Naive B cell (primary cell): ENCODE measurements at places on chromosomes 16 and 17. TPM values are rescaled to one million over a fixed set of nuclear protein-coding genes. Genes with fewer than 3 reads are reported as not detected.

DNA sequence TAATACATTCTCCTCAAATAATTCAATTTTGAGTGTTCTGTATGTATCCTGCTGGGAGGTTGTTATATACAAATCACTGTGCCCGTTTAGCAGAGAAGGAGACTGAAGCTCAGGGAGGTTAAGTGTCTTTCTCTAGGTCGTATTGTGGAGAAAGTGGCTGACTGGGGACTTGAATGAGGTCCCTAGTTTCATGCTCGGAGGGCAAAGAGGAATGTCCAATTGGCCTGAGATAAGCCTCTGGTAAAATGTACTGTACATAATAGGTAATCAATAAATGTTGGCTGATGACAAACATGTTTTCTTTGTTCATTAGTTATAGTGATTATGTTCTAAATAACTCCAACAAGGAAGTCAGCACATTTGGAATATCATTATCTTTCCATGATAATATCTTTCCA is 442.6 kb downstream of the UTP18 start:
- H3K27me3 ChIP-seq = peaks cover 13% of the 10 kb centered on the region
- H3K4me3 ChIP-seq = no peak overlapping the region
- no peak overlapping the region for H3K27ac ChIP-seq
- no peaks in the 10 kb centered on the region for H3K36me3 ChIP-seq

- no peak for DNase-seq
- no peaks in the 10 kb centered on the region for H3K27me3 ChIP-seq
- no peaks in the 10 kb centered on the region for H3K36me3 ChIP-seq
- no peaks in the 10 kb centered on the region for H3K4me1 ChIP-seq
- H3K27ac ChIP-seq = no peak overlapping the region
Measured at GRCh38 chr16:13779676-13780075, 140.3 kb upstream of the ERCC4 start.

DNA sequence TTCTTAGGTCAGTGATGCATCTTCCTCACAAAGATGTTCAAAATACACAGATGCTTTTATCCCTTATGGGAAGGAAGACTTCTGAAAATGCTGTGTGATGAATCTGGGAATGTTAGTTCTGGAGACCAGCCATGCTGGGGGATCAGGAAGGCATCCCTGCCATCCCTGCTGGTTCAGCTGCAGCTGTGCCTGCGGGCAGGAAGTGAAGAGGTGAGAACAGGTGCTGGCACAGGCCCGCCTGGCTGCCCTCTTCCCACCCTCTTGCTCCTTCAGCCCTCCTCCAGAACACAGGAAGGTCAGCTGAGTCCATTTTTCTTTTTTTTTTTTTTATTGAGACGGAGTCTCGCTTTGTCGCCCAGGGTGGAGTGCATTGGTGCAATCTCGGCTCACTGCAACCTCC is 15.2 kb downstream of the RAB11FIP3 start:
- no peaks in the 10 kb centered on the region for H3K27me3 ChIP-seq
- no peak overlapping the region for H3K27ac ChIP-seq
- no peak for DNase-seq
- H3K36me3 ChIP-seq = no peaks in the 10 kb centered on the region
- H3K4me3 ChIP-seq = no peak overlapping the region

DNA sequence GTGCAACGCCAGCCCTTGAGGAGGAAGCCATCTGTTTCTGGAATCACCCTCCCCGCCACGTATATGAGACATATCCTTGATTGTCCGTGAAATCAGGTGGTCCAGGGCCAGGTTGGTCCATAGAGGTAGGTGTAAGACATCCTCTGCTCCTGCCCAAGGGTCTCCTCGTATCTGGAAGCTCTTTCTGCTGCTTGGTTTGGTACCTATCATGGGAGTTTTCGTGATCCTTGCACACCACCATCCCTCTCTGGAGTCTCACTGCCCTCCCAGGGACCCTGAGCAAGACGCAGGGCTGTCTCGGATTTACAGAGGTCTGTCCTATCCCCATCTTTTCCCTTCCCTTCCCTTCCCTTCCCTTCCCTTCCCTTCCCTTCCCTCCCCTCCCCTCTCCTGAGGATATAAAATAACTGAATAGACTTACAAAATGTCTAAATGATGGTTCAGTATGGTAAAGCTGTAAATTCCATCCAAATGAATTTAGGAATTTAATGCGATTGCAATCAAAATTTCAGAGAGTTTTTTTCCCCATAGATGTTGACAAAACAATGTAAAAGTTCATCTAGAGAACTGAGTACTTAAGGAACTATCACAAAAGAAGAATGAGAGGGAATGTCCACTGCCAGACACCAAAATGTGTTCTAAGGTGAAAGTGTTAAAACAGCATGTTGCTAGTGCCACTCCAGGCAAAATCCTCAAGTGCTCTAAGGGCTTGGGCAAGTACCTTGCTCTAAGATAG is 2.0 kb upstream of the CCDC42 start:
- peaks cover 6% of the 10 kb centered on the region for H3K27me3 ChIP-seq
- no peaks in the 10 kb centered on the region for H3K36me3 ChIP-seq
- peaks cover 18% of the 10 kb centered on the region for H3K4me1 ChIP-seq
- DNase-seq = no peak

- no peaks in the 10 kb centered on the region for H3K27me3 ChIP-seq
- peak overlapping the region; percentile 92 for H3K27ac ChIP-seq
- H3K4me3 ChIP-seq = peak overlapping the region; percentile 91
- peaks cover 7% of the 10 kb centered on the region for H3K36me3 ChIP-seq
Measured at GRCh38 chr17:39926588-39927100, 757 bp downstream of the ORMDL3 start.

DNA sequence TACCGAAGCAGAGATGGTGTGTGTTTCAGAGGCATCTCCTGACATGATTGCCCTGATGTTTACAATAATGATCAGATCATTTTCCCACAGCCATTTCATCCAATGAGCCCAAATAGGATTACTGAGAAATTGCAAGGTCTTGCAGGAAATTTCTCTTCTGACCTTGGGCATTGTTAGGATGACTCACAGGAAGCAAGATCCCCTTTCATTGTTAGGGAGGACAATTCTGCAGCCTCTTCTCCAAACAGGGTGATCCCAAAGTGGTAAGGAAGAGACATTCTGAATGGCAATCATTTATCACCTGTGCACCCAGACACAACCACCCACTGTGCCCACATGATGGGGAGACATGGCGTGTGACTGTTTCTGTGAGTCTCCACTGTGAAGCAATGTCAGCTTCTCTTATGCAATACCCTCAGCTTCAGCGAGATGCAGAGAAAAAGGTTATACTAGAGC is 306.7 kb upstream of the XYLT1 start:
- H3K4me1 ChIP-seq = no peaks in the 10 kb centered on the region
- H3K27ac ChIP-seq = no peak overlapping the region
- no peak overlapping the region for H3K4me3 ChIP-seq

GRCh38 chr17:28204751-28205150 is 114.2 kb upstream of the TMEM97 start:
- no peaks in the 10 kb centered on the region for H3K4me1 ChIP-seq
- no peak overlapping the region for H3K4me3 ChIP-seq
- DNase-seq = no peak
- peaks cover 9% of the 10 kb centered on the region for H3K27me3 ChIP-seq

- no peaks in the 10 kb centered on the region for H3K36me3 ChIP-seq
- peaks cover 16% of the 10 kb centered on the region for H3K4me1 ChIP-seq
- H3K4me3 ChIP-seq = no peak overlapping the region
- DNase-seq = no peak
- H3K27ac ChIP-seq = no peak overlapping the region
Measured at GRCh38 chr16:57889960-57890751, 80.8 kb downstream of the CNGB1 start.

GRCh38 chr17:12231355-12231682 is 210.6 kb downstream of the MAP2K4 start:
- no peaks in the 10 kb centered on the region for H3K36me3 ChIP-seq
- H3K27ac ChIP-seq = no peak overlapping the region
- no peaks in the 10 kb centered on the region for H3K4me1 ChIP-seq
- no peak for DNase-seq

DNA sequence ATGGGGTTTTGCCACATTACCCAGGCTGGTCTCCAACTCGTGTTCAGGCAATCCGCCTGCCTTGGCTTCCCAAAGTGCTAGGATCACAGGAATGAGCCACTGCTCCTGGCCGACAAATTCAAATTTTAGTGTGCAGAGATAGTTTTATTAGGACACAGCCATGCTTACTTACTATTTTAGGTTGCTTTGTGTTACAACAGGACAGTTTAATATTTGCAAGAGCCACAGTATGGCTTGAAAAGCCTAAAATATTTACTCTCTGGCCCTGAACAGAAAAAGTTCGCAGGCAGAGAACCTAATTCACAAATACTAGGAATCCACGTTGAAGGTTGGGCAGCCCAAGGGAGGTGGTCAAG is 12.6 kb upstream of the ETV4 start:
- H3K36me3 ChIP-seq = peaks cover 8% of the 10 kb centered on the region
- no peak overlapping the region for H3K4me3 ChIP-seq
- DNase-seq = no peak
- H3K27me3 ChIP-seq = peaks cover 38% of the 10 kb centered on the region

- peaks cover 4% of the 10 kb centered on the region for H3K4me1 ChIP-seq
- H3K27me3 ChIP-seq = no peaks in the 10 kb centered on the region
- no peak overlapping the region for H3K27ac ChIP-seq
- peaks cover 6% of the 10 kb centered on the region for H3K36me3 ChIP-seq
Measured at GRCh38 chr16:70689970-70690891, 4.4 kb upstream of the MTSS2 start.

- no peak for DNase-seq
- no peak overlapping the region for H3K4me3 ChIP-seq
- no peak overlapping the region for H3K27ac ChIP-seq
- H3K27me3 ChIP-seq = no peaks in the 10 kb centered on the region
Measured at GRCh38 chr16:72125635-72126428, 32.2 kb downstream of the DHX38 start.

DNA sequence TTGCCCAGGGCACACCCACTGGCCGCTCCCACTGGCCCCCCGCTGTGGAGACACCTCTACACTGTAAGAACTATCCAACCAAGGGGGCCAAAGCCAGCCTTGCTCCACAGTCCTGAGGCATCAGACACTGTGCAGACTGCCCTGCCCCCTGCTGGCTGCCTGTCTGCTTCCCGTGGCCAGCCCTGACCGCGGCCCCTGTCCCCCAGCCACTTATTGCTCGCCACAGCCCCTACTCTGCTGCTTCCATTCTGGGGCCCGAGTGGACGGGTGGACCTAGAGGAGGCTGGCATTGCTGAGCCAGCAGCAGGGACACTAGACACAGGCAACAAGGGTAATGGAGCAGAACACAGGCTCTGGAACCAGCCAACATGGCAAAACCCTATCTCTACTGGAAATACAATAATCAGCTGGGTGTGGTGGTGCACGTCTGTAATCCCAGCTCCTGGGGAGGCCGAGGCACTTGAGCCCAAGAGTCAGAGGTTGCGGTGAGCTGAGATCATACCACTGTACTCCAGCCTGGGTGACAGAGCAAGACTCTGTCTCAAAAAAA is 19.7 kb upstream of the LRRC37A3 start:
- peaks cover 8% of the 10 kb centered on the region for H3K27me3 ChIP-seq
- peaks cover 5% of the 10 kb centered on the region for H3K4me1 ChIP-seq
- H3K4me3 ChIP-seq = no peak overlapping the region
- peak; percentile 29 for DNase-seq
- peak overlapping the region; percentile 69 for H3K27ac ChIP-seq

DNA sequence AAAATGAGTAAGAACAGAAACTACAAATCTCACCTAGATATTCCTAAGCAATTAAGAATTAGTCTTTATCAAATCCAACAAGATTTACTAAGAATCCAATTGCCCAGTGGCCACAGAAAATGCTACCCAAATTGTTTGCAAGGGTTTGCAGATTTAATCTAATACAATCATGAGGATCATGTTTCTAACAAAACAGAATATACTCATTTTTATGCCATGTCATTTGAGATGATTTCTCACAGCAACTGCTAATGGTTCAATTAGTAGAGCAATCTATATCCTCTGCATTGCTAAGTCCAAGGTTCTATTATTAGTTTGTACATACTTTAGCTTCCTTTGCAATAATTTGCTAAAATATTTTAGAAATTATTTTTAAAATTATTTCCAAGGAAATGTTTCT is 41.2 kb downstream of the HELZ start:
- peaks cover 15% of the 10 kb centered on the region for H3K36me3 ChIP-seq
- no peak overlapping the region for H3K4me3 ChIP-seq
- no peak for DNase-seq
- no peaks in the 10 kb centered on the region for H3K27me3 ChIP-seq
- no peak overlapping the region for H3K27ac ChIP-seq
- peaks cover 5% of the 10 kb centered on the region for H3K4me1 ChIP-seq

- peaks cover 8% of the 10 kb centered on the region for H3K4me1 ChIP-seq
- no peaks in the 10 kb centered on the region for H3K36me3 ChIP-seq
- no peak overlapping the region for H3K27ac ChIP-seq
- H3K27me3 ChIP-seq = no peaks in the 10 kb centered on the region
- DNase-seq = no peak
Measured at GRCh38 chr16:29763326-29763725, 14.7 kb upstream of the ZG16 start.

DNA sequence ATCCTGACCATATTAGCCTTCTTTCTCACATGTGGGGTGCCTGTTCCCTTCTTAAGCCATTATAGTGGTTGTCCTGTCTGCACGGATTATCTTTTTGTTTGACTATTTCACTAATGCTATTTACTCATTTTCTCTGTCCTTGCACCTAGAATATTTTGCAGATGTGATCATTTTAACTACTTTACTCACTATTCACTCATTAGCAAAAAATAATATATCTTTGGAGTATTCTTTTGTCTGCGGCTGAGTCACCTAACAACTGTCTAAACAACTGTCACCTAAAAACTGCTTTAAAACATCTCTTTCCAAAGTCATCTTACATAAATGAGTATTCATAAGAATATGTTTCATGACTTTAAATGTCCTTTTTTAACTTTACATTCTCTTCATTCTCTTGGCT is 87.4 kb downstream of the KCNJ2 start:
- no peaks in the 10 kb centered on the region for H3K4me1 ChIP-seq
- no peak for DNase-seq
- no peak overlapping the region for H3K27ac ChIP-seq
- no peaks in the 10 kb centered on the region for H3K27me3 ChIP-seq
- H3K4me3 ChIP-seq = no peak overlapping the region

- H3K36me3 ChIP-seq = peaks cover 16% of the 10 kb centered on the region
- H3K27ac ChIP-seq = peak overlapping the region; percentile 92
- H3K27me3 ChIP-seq = no peaks in the 10 kb centered on the region
- DNase-seq = peak; percentile 40
Measured at GRCh38 chr16:46961373-46962353, 11.8 kb downstream of the DNAJA2 start.

- H3K4me1 ChIP-seq = no peaks in the 10 kb centered on the region
- DNase-seq = no peak
- H3K27me3 ChIP-seq = no peaks in the 10 kb centered on the region
- H3K27ac ChIP-seq = no peak overlapping the region
- no peaks in the 10 kb centered on the region for H3K36me3 ChIP-seq
Measured at GRCh38 chr16:51450376-51450775, 299.3 kb upstream of the SALL1 start.

TMEM92 gene
- not detected for polyA plus RNA-seq

GRAP gene
- polyA plus RNA-seq = 46.2 TPM

DPEP2 gene
- polyA plus RNA-seq = 57.3 TPM
